Activated CD4-positive, alpha-beta T cell treated with anti-CD3 and anti-CD28 coated beads, Interleukin-2, amount 10 ng/mL, durations not matched to agents 24 days and 14 days (primary cell): ENCODE measurements at places on chromosomes 2 and 18.

DNA sequence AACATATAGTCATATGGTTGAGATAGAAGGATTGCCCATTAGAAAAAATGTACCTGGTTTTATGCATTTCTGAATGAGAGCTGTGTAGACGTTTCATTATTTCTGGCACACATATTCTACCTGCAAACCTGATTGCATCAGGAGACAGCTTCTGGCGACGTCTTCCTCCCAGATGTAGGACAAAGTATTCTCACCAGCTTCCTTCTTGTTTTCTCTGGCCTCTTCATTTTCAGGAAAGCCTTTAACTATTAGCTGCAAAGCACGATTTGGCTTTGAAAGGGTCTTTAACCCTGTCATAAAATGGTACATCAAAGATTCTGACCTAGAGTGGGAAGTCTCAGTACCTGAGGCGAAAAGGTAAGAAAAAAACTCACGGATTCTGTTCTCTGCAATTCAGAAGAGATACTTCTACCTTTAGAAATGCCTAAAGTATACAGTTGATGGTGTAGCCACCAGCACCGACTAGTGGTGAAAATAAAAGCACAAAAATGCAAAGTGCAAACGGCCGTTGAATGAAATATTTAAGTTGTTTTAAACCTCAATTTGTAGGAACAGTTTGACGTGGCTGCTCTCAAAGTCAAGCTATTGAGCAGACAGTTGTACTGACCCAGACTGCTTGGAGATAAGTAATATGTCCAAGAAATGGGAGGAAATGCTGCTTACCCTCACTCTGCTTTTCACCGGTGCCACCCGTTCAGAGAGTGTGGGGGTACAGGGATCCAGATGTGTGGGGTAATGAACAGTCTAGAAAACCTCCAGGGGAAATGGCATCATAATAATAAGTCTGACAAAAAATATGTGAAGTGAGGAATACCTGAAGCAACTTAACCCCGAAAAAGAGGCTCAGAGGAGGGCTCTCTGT, 20.2 kb downstream of the IL18RAP start:
- DNase-seq, result peak; percentile 86

GRCh38 chr2:177313162-177313781, 48.7 kb upstream of the NFE2L2 start:
- DNase-seq, result no peak

DNA sequence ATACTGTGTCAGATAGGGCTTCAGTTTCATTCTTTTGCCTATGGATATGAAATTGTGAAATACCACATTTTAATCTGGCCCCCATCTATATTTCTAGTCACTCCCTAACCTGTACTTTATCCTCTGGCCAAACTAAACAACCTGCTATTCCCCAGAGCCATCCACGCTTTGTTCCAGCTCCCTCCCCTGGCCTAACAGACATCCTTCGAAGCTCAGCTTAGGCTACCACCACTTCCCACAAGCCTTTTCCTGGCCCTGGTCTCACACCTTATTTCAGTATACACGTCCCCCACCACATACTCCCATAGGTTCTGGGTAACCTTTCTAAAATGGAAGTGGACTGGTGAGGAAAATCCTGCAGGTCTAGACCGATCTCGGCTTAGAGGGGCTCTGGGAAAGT, 55.4 kb downstream of the MAP4K3 start:
- DNase-seq, result no peak

- no peak for DNase-seq
Measured at GRCh38 chr18:10570622-10571021, 44.8 kb downstream of the NAPG start.

GRCh38 chr2:17538844-17539554, 1.5 kb upstream of the VSNL1 start:
- no peak for DNase-seq

GRCh38 chr18:22604986-22605421, 187.3 kb upstream of the CTAGE1 start:
- DNase-seq, result no peak

GRCh38 chr2:25618676-25619075, 54.7 kb downstream of the DTNB start:
- DNase-seq, result no peak

DNA sequence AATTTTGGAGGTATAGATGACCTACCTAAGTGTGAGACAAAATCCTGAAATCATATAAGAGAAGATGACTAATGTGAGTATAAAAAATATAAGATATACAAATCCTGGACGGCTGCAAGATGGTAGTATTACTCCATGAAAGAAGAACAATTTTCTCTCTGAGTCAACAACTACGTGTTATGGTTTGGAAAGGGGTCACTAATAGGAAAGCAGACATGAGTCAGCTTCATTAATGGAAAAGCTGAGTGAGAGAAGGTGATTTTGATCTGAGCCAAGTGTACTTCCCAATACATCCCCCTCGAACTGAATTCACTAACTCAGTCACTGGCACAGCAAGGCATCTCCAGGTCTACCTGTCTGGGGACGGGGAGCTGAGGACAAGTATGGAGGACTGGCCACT, 20.1 kb upstream of the SELENOI start:
- DNase-seq, result no peak

DNA sequence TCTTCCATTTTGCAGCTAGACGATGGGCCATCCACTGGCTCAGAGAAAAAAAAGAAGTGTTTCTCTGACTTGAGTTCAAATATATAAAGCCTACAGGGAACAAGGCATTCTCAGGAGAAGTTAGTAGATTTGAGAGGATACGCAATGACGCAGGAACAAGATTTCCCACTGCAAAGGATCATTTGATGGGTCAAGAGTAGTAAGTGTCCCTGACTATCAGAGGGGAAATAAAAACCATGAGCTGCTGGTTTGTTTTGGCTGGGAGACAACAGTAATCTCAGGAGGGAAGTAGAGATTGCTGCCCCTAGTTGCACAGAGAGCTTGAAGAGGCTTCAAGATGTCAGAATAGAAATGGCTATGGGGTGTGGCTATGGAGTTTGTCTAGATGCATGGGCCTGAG, 22.3 kb upstream of the MYO1B start:
- no peak for DNase-seq

DNA sequence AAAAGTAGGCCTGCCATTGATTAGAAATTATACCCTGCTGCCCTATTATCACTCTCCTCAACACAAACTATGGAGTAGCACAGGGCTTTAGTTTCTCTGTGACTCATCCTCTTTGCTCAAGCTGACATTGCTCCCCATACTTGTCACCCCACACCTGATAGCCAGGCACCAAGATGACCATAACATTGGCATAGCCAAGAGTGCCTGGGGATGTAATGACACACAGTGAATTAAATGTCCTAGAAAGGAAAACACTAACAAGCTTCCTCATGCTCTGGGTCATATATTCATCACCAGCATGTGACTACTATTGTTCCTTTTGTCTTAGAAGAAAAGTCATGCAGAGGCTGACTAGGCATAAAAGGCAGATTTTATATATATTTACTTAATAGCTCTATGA, 137.8 kb upstream of the RND3 start:
- DNase-seq, result no peak

DNA sequence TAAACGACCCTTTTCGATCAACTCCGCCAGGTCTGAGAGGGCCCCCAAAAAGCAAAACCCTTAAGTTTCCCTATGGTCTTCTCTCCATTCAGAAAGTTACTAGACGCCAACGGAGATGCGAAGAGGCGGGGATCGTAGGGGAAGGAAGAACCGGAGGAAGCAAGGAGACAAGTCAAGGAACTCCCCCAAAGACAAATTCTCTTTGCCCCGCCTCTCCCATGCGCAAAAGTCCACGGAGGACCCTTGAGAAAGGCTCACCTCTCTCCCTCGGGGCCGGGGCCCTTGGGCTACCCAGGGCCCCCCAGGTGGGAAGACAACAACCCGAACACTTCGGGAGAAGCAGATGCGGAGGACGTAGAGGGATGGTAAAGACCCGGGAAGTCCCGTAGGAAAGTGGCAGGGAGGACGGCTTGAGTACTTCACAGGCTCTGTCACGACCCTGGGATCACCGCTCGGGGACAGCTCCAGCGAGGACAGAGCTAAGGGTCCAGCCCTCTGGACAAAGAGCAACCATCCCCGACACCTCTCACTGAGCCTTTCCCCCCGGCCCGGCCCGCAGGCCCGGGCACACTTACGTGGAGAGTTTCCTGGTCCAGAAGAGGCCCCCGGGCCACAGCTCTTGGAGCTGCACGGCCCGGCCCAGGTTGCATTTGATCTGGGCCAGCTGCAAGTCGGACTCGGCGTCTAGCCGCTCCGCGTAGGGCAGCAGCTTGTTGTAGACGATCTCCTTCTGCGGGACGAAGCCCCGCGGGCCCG, 647 bp downstream of the PSME4 start:
- DNase-seq, result peak; percentile 81

GRCh38 chr2:28135324-28135723, 244.8 kb downstream of the BABAM2 start:
- peak; percentile 61 for DNase-seq

- no peak for DNase-seq
Measured at GRCh38 chr2:70641263-70641784, 87.7 kb upstream of the TGFA start.

- DNase-seq, result no peak
Measured at GRCh38 chr2:173187941-173188788, 112.5 kb downstream of the MAP3K20 start.

GRCh38 chr18:48950536-48951447, at the start of gene SMAD7:
Gene SMAD7, minus strand, starts transcription at chr18:48950965. Its CDS starts 541 bp downstream, at chr18:48950424.
- peak; percentile 75 for DNase-seq

GRCh38 chr2:239462191-239462515, 61.3 kb upstream of the HDAC4 start:
- DNase-seq, result no peak

- no peak for DNase-seq
Measured at GRCh38 chr2:241456546-241456945, 51.8 kb downstream of the STK25 start.

GRCh38 chr18:55386545-55386944, 201.4 kb downstream of the TCF4 start:
- DNase-seq, result no peak

- no peak for DNase-seq
Measured at GRCh38 chr2:145777297-145777696, 1257.4 kb upstream of the ZEB2 start.

- peak; percentile 70 for DNase-seq
Measured at GRCh38 chr2:45843136-45843535, 191.7 kb downstream of the PRKCE start.

- no peak for DNase-seq
Measured at GRCh38 chr2:217552081-217552480, 450.7 kb downstream of the TNS1 start.

- no peak for DNase-seq
Measured at GRCh38 chr2:55916473-55917049, 7.0 kb downstream of the EFEMP1 start.

DNA sequence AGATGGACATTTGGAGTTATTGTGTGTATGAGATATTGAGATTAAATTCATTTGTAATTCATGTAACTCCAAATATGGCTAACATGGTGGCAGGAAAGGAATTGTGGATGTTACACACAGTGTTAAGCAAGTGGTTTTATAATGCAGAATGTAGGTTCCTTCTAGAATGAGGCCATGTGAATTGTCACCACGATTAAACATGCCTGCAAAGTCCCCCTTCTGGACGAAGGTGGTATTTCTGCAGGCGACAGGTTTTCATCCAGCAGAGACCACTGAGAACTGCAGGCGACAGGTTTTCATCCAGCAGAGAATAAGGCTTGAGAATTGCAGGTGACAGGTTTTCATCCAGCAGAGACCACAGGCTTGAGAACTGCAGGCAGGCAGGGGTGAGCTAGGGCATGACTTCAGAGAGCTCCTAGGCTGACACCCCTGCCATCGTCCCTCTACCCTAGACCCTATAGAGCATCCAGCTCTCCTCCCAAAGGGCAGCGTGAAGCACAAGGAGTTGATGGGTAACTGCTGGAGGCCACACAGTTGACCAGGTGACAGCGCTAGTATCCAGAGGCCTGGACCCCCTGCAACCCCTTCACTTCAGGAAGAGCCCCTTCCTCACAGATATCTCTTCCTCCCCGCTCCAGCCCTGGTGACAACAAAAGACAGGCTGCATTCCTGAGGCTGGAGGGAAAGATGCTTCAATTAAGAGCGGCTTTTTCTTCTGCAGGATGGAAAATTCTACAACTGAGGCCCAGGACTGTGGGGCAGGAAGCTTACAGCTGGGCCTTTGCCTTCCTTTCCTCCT, 175.8 kb downstream of the LOXHD1 start:
- peak; percentile 86 for DNase-seq

GRCh38 chr2:216372761-216373291, 543 bp upstream of the MARCHF4 start:
- no peak for DNase-seq

GRCh38 chr2:127508631-127509034, 17.7 kb downstream of the IWS1 start:
- no peak for DNase-seq

DNA sequence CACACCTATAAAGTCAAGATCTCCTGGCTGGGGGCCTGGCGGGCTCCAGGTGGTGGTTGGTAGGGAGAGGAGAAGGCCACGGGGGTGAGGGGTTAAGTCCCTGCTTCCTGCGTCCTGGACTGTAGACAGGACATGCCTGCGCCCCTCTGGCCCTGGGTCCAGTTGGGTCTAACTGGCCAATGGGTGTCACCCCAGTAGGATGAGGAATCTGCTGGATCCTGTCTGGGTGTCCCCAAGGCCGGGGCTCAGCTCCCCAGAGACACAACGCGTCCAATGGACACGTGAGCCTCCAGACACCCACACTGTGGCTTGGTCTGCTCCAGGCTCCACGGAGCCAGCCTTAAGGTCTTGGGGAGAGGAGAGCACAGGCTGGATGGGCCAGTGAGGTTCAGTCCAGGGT, 19.6 kb downstream of the AQP12A start:
- DNase-seq, result no peak

DNA sequence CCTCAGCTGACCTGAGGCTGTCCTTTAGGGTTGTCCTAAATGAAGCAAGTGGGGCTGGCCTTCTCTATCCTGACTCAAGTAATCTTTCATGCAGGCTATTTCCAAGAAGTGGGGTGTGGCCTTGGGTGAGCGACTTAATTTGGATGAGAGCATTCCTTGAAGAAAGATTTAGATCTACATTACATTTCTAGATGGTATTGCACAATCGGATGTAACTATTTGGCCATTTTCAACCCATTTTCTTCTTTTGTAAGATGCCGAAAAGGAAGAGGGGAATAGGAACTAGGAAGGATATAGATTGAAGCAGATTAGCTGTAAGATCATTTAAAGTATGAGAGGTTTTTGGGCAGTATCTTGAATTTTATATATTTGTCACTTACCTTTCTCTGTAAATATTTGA, 746.3 kb downstream of the MBD2 start:
- DNase-seq, result no peak
